ENCODE measurements at places on chromosomes 1 and 21.

DNA sequence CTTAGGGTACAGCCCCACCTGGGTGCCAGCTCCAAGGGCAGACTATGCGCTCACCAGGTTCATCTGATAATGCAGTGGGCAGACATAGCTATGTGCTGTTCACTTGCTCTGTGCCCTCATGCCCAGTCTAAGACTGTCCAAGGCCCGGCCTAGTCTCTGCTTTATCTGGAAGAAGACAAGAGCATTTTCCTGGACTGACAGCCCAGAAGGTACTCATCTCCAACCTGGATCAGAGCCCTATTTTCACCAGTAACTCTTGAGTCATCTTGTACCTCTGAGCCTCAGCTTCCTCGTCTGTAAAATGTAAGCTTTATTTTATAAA is 28.5 kb upstream of the LRRC8C start:
- no peak for DNase-seq

- DNase-seq: no peak
These were observed 34.4 kb upstream of the LRRC7 start for GRCh38 chr1:69533343-69533742.

DNA sequence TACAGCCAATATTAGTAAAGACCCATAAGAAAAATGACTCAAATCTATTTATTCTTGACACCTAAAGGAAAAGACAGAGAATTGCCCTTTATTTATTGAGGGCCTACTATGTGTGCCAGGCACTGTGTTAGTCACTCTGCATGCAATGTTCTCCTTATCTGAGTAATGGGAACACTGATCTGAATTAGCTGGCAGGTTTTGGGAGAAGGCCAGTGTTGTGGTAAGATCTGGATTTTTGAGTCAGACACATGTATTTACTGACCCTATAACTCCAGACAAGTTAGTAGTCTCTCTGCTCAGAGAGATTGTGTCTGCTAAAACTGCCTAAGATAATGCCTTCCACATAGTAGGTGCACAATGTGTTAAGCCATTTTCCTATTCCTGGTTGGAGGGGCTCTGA is 17.3 kb downstream of the LCE4A start:
- no peak for DNase-seq

DNA sequence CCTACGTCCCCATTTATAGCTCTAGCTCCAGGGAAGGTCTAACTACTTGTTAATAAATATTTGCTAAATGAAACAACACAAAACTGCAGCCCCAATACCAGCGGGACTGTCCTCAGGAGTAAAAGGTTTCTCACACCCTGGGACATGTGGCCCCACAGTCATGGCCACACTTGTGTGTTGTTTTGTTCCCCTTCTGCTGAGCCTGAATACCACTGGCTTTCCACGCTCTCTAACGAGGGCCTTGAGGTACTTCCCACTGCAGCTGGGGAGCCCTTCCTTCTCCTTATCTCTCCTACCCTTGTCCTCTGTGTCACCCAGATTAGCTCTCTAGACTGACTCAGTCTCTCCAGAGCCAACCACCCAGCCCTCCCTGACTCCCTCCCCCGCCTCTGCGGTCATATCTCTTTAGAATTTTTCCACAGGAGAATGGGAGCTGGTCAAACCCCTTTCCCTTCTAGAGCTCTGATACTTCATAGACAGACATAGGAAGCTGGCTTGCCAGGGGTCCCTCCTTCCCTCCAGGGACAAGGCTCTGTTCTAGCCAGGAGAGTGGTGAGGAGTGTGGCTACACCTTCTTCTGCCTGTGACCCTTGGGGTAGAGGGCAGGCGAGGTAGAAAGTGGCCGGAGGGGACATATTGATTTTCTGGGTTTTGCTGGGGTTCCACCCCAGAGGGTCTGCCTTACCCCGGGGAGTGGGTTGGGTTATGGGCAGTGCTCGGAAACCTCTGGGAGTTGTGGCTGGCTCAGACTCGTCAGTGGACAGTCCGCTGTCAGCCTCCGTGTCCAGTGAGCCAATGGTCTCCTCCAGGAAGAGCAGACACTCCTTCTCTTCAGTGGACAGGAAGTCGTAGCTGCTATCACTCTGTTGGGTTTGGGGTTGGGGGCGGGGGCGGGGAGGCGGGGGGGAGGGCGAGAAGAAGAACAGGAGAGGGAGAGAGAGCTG is 8.1 kb downstream of the C1orf116 start:
- no peak for DNase-seq

DNA sequence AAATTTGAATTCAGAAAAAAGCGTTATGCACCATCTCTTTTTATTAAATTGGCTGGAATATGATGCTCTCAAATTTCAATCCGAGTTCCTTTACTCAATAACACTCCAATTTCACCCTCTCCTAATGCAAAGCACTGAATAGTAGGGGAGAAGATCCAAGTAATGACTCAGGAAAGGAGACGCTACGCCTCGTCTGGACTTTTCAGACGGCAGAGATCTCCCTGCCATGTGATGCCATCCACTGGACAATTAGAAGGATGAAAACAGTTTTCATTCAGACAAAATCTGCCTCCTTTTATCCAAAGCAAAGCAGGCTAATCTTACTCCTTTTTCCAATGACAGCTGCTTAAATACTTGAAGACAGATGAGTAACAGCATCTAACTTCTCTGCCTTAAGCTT is 242.4 kb upstream of the GREM2 start:
- DNase-seq: peak; percentile 79

DNA sequence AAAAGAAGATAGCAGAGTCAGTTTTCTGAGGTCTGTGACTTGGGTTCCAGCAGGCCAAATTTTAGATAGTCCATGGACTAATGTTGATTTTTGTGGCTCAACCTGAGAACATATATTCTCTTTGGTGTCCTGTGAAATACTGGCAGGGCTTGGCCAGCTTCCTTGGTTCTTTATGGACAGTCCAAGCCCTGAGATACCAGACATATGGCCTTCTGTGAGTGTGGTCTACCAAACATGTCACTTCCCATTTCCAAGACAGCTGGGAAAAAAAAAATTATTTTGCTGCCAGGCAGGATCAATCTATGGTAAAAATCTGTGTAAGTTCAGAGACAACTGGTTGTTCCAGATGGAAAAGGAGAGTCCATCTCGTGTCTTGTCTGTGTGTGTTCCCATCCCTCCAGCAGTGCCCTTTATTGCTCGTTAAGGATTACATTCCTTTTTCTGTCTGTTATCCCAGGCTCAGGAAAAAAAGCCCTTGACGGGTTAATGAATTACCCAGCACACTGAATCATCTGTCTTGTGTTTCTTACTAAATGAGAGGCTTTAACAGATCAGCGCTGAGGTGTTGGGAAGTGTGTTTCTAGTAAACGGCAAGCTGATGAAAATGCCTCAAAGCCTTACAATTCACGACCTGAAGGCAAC is 33.4 kb upstream of the XPR1 start:
- no peak for DNase-seq

GRCh38 chr1:27102707-27103468 is 52.0 kb downstream of the SLC9A1 start:
- peak; percentile 52 for DNase-seq

GRCh38 chr1:91846007-91846638 is 39.8 kb downstream of the TGFBR3 start:
- peak; percentile 84 for DNase-seq

- DNase-seq: no peak
These were observed 5.9 kb downstream of the KAZN start for GRCh38 chr1:14604414-14604813.

GRCh38 chr1:107689159-107689558 is 275.8 kb downstream of the VAV3 start:
- DNase-seq: peak; percentile 97

DNA sequence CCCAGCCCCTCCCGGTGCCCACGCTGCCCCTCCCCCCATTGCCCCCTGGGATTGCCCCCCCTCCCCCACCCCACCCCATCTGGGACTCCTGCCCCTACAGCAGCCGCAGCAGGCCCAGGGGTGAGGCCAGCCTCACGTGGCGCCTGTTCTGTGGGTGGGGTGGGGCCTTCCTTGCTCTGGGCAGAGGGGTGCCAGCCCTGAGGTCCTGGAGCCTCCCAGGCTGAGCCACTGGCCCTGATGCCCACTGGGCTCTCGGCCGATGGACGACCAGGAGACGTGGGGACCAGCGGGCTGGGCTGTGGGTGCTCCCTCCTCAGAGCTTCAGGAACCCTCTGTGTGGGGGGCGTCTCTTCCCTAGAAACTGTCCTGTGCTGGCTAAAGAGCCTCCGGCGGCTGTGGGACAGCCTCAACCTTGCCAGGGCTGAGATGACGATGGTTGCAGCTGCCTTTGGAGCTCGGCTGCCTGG is 5.8 kb upstream of the C1orf159 start:
- no peak for DNase-seq

- no peak for DNase-seq
These were observed 134.2 kb upstream of the HP1BP3 start for GRCh38 chr1:20921285-20921684.

- peak; percentile 68 for DNase-seq
These were observed 165.7 kb downstream of the NCAM2 start for GRCh38 chr21:21163904-21164303.

DNA sequence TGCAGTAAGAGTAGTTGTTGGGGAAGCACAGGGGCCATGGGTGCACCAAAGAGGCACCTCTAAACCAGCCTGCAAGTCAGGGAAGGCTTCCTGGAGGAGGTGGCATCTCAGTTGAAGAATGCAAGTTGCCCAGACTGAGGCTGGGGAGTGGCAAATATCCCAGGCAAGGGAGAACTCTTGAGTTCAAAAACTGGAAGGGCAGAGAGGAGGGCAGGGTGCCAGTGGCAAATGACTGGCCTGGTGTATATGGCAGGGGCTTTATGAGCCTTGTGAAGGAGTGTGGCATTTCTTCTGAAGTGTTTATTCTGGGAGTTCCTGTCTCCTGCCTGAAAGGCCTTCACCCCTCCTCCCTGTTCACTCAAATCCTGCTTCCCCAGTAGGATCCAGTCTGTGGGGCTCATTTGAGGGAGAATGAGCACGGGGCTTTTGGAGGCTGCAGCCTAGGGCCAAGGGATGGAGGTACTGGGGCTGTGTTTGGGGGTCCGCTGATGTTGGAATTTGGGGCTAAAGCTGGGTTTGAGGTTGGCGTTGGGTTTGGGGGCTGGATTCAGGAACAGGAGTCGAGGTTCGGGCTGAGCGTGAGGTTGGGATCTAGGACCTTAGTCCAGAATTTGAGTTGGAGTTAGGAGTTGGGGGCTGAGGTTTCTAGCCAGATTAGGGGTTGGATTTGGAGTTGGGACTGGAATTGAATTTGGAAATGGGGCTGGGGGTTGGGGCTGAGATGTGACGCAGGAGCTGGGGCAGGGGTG is at the start of gene TMEM125:
Gene TMEM125, plus strand, starts transcription at position 357 of the 749 bp plus-strand sequence. CDS start 2,740 bp downstream, outside the sequence.
- peak; percentile 7 for DNase-seq

DNA sequence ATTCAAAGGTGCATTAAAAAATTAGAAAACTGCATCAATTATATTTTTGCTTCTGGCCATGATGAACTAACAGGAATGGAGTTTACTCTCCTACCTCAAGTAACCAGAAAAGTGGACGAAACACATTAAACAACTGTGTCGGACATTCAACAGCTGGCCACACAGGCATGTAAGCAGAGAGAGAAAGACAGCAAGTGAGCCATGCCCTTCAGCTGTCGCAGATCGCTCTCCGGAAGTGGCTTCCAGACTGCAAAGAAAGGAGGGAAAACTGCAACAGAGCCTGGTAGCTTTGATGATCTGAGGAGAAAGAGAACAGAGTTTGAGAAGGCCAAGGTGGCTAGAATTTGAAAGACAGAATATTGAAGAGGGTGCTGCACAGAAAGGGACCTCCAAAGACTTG is 557.2 kb downstream of the MATN1 start:
- DNase-seq: no peak

- no peak for DNase-seq
These were observed 88.6 kb upstream of the HNRNPU start for GRCh38 chr1:244952940-244953339.
